ENCODE measurements at places on chromosomes 3 and 15.

DNA sequence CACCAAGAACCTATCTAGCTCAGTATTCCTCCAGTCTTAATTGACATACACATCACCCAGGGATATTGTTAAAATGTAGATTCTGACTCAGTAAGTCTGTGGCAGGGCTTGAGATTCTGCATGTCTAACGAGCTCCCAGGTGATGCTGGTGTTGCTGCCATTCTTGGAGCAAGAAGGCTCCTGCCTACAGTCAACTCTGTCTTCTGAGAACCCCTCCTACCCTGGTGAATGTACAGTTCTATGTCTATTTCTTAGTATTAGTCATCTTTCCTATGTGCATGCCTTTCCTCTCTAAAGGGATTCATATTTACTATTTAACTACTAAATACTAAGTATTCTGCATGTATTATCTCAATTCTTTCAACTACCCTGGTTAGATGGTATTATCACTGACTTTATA, 268.7 kb downstream of the EDEM1 start:
- no peak for DNase-seq

DNA sequence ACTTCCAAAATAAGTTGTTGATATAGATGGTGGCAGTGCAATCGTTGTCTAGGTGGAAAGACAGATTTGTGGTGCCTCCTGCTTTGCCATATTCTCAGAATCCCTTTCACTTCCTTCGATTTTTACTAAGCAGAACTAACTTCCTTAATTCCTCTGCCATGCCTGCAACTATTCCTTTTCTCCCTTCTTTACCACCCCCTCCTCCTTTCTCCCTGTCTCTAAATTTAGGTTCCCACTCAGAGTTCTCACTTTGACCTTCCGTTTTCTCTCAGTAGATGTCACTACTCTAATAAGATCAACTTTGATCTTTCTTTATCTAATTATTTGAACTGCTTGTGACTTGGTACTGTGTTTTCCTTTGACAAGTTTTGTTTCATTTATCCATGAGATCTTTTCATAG, 351.2 kb downstream of the LPP start:
- DNase-seq = no peak

DNA sequence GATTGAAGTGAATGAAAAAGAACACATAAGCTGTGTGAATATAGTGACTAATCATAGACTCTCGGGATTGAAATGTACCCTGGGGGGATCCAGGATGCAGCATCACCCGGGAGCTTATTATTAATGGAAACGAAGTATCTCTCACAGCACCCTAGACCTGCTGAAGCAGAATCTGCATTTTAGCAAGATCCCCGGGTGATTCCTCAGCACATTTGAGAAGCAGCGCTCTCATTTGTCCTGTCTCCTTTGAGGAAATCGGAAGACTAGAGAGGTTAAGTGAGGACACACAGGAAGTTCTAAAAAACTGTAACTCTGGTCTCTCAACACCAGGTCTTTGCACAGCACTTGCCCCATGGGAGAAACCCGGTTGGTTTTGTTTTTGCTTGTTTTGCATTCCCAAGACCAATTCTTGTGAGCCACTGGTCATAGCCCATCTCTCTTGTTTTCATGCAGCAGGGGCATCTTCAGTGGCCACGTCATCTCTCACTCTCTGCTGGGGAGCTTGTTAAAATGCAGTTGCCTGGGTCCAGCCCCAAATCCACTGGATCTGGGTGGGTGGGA, 30.2 kb downstream of the ZNF710 start:
- no peak for DNase-seq

DNA sequence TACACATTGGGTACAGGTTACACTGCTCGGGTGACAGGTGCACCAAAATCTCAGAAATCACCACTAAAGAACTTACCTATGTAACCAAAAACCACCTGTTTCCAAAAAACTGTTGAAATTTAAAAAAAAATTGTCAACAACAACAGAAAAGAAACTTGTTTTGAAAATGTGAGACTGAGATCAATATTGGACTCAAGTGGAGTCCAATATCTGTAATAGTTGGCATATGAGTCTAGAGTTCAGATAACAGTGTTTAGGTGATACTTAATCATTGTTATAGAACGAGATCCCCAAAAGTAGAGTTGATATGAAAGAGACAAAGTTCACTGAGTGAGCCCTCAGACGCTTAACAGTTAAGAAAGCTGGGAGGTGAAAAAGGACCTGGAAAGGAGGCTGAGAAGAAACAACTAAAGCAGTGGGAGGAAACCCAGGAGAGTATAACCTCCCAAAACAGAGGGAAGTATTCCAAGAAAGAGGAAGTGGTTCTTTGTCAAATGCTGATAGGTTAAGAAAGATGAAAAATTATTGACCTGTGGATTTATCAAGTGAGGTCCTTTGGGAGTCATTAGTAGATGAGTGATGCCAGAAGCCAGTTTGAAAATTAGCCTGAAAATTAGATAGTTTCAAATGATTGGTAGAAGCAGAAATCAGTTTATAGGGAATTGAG, 388.6 kb upstream of the DPH6 start:
- no peak for DNase-seq

DNA sequence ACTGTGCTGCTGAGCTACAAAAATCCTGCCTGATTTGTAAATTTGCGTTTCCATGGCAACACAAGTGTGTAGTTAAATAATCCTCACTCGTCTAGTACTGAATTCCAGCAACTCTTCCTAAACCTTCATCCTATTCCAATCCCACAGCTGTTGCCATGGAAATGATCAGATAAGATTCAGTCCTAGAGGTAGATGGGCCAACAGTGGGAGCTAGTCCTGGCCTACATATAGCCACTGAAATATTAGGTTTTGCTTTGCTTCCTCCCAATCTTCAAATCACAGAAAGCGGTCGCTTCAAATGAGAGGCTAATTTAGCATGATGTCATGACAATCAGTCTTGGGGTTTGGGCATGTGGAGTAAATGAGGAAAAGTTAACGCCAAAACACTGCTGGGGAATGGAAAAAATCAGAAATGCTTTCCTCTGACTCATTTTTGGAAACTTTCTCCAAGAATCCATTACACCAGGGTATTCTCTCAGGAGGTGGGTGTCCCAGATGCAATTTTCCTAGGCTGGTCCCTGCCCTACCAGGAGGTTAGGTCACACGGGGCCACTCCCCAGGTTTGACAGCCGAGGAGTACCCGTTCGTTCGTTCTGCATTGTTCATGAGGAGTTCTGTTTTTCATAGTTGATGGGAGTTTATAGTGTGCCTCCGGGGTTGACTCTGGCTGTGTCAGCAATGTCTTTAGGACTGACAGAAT, 159.2 kb upstream of the SLCO3A1 start:
- no peak for DNase-seq

DNA sequence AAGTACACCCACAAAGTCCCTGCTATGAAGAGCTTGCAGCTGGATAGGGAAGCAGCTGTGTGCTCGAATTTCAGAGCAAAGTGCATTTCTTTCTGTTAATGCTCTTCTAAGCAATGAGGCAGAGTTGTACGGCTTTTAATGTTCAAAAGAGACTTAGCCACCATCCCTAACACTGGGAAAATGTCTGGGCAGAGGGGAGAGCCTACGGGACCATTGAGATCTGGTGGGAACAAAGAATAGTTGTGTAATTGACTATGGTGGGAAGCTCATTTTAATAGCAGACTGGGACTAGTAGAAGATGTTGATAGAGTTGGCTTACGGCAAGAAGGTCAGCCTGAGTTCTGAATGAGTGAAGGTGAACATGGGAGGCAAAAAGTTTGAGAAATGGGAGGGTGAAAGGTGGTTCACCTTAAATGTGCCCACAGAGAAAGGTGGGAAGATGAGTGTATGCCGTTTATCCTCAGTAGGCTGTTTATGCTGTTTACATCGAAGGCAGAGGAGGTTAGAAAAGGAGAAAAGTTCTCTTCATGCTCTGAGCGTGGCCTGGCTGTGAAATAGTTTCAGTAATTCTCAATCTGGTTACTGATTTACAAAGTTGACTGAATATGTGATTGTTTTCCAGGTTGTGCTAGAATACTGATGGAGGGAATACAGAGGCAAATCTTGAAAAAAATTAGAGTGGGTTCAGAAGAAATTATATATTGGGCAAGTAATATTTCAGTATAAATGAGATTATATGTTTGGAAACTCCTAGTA, 22.9 kb upstream of the UTS2B start:
- DNase-seq = no peak

GRCh38 chr15:92097474-92098178, 244.1 kb downstream of the SLCO3A1 start:
- DNase-seq = peak; percentile 50

- DNase-seq = no peak
These were observed 30.6 kb upstream of the LYSMD4 start for GRCh38 chr15:99763827-99764226.

- DNase-seq = no peak
These were observed 23.6 kb downstream of the DCLK3 start for GRCh38 chr3:36740787-36741186.

GRCh38 chr3:82055792-82056191, 294.3 kb upstream of the GBE1 start:
- DNase-seq = no peak

GRCh38 chr15:79218588-79219200, 63.8 kb upstream of the ANKRD34C start:
- DNase-seq = no peak

GRCh38 chr15:42775416-42775815, 38.5 kb upstream of the CDAN1 start:
- no peak for DNase-seq

DNA sequence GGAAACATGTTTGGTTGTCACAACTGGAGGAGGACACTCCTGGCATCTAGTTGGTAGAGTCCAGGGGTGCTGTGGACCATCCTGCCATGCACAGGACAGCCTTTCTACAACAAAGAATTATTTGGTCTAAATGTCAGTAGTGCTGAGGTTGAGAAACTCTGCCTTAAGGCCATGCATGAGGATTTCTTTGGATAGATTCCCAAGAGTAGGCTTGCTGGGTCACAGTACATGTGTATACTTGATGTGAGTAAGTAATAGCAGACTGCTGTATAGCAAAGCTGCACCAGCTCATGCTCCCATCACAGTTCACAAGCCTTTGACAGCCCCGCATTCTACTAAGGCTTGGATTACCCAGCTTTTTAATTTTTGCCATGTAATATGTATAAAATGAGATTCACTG, 151.3 kb downstream of the MFSD1 start:
- DNase-seq = no peak

DNA sequence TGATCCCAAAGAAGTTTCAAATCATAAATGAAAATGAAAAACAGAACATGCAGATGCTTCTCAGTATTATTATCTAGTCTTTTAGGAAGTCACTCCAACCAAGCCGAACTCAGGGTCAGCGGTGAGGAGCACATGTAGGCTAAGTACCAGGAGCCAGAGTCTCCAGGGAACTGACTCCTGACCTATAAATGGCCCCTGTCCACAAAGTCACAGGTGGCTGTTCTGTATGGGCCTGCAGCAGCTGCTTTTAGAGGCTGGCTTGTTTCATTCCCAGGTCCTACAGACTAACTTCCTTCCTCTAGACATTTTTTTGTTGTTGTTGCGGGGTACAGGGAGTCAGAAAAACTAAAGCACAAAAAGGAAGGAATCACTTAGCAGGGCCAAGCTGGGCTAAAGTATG, 54.6 kb downstream of the DAPK2 start:
- no peak for DNase-seq

DNA sequence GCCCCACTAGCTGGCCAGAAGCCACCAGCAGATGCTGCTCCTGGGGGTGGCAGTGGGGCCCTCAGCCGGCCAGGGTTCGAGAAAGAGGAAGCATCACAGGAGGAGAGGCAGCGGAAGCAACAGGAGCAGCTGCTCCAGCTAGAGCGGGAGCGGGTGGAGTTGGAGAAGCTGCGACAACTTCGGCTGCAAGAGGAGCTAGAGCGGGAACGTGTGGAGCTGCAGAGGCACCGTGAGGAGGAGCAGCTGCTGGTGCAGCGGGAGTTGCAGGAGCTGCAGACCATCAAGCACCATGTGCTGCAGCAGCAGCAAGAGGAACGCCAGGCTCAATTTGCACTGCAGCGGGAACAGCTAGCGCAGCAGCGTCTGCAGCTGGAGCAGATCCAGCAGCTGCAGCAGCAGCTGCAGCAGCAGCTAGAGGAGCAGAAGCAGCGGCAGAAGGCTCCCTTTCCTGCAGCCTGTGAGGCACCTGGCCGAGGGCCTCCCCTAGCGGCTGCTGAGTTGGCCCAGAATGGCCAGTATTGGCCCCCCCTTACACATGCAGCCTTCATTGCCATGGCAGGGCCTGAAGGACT, 17.5 kb upstream of the APEH start:
- DNase-seq = peak; percentile 8

GRCh38 chr3:181701096-181701495, 10.6 kb upstream of the SOX2 start:
- no peak for DNase-seq

DNA sequence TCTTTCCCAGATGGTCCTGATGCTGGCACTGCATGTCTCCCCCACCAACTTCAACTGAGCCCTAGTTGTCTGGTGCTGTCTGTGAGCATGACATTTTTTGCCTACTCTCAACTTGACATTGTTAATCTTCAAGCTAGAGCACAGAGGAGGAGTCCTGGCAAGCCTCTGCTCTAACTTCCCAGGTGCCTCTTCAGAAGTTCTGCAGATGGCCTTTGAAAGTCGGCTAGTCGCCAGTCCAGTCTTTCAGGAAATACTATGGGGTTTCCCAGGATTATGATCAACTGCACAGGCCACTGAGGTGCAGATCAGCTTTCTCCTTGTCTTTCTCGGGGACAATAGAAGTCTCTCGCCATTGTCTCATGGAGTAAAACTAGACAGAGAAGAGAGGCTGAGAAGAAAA, 86.7 kb downstream of the ST8SIA2 start:
- DNase-seq = no peak

DNA sequence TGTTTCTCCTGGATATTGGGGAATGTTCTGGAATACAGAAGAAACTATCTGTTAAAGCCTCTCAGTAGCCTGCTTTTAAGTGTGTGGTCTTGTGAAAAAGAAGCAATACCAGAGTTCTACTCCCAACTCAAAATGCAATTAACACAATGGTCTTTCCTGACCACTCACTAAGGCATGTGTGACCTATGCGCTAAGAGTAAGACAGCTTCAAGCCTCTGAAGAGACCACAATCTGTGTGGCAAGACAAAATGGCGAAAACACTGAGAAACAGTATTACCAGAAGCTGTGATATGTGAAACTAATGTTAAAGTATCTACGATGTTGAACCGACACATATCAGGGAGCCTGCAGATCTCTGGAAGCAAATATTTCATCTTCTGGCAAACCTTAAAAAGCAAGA, 33.8 kb downstream of the RYK start:
- DNase-seq = no peak

GRCh38 chr3:12810013-12810780, 13.7 kb downstream of the CAND2 start:
- DNase-seq = peak; percentile 98

DNA sequence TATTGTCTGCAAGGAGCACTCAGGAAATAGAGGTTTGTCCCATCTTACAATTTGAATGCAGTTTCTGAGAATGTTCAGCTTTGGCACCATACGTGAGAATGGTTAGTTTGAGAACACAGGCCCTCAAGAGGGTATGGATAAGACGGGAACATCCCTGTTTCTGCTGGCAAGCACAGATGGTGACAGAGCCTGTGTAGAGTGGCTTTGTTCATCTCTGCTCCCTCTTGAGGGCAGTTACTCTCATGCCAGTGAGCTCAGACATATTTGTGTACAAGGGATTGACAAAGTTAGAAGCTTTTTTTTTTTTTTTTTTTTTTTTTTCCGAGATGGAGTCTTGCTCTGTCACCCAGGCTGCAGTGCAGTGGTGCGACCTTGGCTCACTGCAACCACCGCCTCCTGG, 71.5 kb upstream of the FILIP1L start:
- no peak for DNase-seq

- no peak for DNase-seq
These were observed 532.8 kb downstream of the PLOD2 start for GRCh38 chr3:145628211-145628610.

- no peak for DNase-seq
These were observed 22.6 kb downstream of the METTL6 start for GRCh38 chr3:15404767-15405166.
